ENCODE measurements at places on chromosomes 16 and 17.

DNA sequence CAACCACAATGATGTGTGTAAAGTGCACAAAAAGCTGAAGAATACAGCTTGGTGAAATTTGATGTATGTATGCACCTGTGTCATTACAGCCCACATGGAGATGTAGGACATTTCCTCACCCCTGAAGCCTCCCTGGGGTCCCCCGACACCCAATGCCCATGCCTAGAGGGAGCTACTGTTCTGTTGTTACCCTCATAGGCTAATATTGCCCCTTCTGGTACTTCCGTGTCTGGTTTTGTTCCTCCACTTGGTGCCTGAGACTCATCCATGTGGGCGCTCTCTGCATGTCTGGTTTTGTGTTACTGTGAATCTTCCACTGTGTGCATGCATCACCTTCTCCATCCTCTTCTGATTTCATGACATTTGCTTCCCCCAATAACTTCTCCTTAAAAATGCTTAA is 18.6 kb downstream of the TNFRSF13B start:
- no peak for DNase-seq

- no peak for DNase-seq
Measured at GRCh38 chr16:73614131-73614530, 566.2 kb upstream of the ZFHX3 start.

DNA sequence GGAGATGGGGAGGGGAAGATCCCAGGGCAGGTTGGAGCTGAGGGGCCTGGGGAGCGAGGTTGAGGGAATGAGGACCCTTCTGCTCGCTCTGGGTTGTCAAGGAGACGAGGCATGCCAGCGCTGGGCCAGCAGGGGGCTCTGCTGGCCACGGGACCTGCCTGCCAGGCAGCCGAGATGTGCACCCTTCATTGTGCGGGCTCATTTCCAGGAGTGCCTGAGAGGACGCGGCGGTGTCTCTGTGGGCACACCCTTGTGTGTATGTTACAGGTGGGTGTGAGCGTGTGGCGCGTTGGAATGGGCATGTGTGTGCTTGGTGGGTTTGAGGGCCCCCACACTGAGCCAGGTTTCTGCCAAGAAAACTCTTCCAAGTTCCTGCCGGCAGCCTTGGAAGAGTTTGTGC is 15.9 kb downstream of the ARHGAP23 start:
- DNase-seq: peak; percentile 51

- DNase-seq: no peak
Measured at GRCh38 chr17:78808163-78808562, 26.1 kb upstream of the CYTH1 start.

GRCh38 chr16:89449726-89450335 is 40.5 kb downstream of the ANKRD11 start:
- DNase-seq: no peak

DNA sequence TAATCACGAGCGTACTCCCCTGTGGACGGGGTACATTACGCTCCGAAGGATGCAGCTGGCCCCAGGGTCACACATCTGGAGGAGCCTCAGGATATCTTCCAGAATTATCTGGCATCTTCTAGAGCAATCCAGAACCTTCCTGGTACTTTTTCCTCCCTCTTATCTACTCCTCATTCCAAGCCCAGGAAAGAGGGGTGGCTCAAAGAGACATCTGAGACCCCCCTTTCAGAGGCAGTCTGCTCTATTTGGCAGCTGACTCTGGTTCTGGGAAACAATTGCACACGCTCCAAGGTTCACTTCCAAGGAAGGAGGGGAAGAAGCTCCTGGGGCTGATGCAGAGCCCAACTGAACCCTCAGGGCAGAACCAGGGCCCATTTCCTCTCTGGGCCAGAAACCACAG is 14.9 kb downstream of the RBFOX3 start:
- DNase-seq: no peak

GRCh38 chr16:58449768-58450167 is 50.2 kb upstream of the NDRG4 start:
- DNase-seq: no peak

- no peak for DNase-seq
Measured at GRCh38 chr16:89060207-89060794, 33.4 kb upstream of the ACSF3 start.

DNA sequence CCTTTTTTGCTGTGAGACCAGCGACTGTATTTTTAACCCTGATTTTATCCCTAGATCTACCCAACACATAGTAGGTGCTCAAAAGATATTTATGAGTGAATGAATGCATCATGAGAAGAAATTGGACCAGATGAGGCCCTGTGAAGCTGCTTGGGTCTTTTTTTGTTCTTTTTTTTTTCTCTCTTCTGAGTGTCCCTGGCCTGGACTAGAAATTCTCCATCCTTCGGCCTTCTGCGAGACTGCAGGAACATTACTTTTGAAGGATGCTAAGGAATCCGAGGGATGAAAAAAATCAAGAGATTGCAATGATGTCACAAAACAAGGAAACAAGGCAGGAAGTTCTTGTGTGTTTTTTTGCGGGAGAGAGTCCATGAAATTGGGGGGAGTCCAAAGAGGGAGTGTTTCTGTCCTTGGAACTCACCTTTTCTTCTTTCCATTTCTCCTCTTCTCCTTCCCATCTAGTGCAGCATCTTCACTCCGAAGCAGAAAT is 560 bp upstream of the RUSF1 start:
- no peak for DNase-seq

DNA sequence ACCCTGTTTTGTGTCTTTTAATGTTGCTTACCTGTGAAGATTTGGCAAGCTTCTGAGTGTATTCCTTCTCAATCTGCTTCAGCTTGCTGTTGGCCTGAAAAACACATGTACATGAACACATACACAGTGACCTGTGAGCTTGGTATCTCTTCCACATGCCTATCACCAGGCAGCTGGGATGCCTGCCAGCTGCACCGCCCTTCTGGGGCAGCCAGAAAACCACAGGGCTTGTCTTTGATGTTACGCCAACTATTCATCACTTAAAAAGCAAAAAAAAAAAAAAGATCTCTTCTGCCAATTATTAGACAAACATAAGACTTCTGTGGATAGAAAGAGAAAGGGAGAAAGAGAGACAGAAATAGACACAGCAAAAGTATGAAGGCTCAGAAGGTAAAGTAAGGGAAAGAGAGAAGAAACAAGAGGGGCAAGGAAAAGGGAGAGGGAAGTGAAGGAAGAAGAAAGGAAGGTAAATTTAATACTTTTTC is 189.2 kb upstream of the AXIN2 start:
- no peak for DNase-seq

DNA sequence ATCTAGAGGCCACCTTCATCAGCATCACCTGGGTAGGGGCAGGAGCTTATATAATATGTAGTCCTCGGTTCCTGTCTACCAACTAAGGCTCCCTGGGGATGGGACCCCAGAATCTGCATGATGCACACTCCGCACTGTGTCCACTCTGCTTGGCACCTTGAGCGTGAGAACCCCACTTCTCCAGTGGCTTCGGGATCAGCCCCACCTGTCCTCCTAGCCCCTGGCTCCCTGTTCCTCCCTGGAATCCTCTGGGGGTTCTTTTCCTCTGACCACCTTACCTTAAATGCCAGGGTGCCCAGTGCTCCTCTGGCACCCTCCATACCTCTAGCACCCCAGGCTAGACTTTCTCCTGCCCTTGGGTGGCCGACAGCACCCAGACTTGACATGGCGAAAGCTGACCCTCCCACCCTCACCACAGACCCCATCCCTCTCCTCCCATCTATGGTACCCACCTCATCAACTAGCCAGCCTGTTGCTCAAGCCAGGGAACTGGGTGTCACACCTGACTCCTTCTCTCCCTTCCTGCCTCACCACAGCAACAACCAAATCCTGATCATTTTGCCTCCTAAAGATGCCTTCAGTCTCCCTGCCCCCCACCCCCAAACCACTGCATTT is 2.8 kb upstream of the NXPH3 start:
- DNase-seq: no peak

DNA sequence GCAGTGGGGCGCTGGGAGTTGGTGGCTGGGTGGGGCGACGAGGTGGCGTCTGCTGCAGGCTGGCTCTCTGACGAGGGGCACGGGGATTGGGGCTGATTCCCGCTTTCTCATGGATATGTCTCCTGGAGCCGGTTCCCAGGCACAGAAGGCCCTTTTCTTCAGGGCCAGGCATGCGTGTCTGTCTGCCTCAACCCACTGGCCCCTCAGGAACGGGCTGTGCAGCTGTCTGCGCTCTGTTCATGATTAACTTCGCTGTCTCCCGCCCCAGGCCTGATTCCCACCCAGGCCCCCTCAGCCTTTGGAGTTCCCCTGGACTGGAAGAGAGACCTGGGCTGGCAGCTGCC is 53.1 kb downstream of the RAP1GAP2 start:
- no peak for DNase-seq

GRCh38 chr17:36036235-36036634 is 18.5 kb upstream of the CCL23 start:
- no peak for DNase-seq

- no peak for DNase-seq
Measured at GRCh38 chr16:21626659-21627277, 25.6 kb downstream of the IGSF6 start.

DNA sequence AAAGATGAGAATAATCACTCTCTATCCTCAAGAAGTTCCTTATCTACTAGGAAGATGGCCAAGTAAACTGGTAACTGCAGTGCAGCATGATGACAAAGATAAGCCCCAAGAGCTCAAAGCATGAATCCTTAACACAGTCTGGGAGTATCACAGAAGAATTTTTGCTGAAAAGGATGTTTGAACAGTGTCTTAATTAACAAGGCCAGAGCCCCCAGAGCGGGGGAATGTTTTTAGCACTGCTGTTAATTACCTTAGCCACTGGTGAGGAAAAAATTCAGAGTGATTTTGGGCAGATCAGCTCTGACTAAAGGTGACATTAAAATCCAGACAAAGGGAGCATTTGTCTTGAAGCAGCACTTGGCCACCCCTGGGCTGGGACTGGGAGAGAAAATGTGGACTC is 30.1 kb downstream of the ADAMTS18 start:
- DNase-seq: no peak

Data from nucleus accumbens (tissue), 56 donors.